ENCODE measurements at places on chromosomes 11 and 22.

- no peak for DNase-seq
Observed at GRCh38 chr11:50030193-50030592, 2.5 kb upstream of the OR4C45 start.

DNA sequence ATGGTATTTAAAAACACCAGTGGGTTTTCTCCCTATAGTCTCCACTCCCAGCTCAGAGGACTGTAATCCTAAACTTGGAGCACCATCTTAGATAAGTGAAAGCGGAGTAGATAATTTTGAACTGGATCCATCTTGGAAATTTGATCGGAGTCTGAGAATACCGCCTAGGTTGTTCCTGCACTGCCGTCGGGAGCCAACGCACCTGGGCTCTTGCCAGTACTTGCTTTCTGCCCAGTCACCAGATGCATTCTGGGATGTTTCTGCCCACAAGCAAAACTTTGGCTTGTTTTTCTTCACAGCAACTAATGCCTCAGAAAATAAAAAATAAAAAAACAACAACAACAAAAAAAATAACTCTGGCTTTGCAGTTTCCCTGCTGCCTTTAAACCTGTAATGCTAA lies 113.0 kb upstream of the MTMR2 start:
- DNase-seq = no peak

DNA sequence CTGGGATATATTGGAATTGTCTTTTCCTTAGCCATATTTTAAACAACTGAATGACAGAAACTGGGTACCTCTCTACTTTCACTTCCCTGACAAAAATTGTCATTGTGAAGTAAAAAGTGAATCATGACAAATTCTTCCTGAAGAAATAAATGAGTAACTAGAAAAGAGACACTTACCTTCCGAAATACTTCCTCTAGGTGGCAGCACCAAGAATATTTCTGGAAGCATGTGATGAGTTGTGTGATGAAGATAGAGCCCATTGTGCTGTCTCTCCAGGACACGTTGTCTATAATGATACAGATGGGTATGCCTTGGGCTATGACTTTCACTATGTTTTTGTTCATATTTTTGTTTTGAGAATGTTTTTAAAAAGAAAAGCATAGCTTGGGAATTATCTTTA lies 21.5 kb downstream of the CASP4 start:
- no peak for DNase-seq

DNA sequence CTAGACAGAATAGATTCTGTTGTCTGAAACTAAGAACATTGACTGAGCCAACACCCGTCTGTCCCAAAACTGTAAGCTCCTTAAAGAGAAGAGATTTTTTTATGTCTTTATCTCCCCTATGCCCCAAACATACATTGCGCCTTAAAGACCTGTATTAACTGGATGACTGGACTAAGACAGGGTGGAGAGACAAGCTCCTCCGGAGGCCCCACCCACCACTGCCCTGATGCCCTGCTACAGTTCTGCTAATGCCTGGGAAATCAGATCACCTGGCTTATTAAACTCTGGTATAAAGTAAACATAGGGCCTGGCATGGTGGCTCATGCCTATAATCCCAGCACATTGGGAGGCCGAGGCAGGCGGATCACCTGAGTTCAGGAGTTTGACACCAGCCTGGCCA lies 203.7 kb downstream of the TENM4 start:
- DNase-seq = no peak

- no peak for DNase-seq
Observed at GRCh38 chr11:62082292-62082657, 41.5 kb upstream of the INCENP start.

DNA sequence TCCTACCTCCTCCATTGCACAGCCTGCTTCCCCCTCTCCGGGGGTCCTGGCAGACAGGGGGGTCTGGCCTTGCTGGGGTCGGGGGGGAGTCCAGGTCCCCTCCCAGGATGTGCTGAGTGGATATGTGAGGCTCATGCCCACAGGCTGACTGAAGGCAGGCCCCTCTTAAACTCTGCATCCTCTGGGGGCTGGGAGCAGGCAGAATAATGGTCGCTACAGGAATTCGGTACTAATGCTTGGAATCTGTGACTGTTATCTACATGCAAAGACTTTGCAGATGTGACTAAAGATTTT lies 1.6 kb upstream of the SUN2 start:
- no peak for DNase-seq

- DNase-seq = no peak
Observed at GRCh38 chr11:101745756-101746155, 161.9 kb upstream of the TRPC6 start.

DNA sequence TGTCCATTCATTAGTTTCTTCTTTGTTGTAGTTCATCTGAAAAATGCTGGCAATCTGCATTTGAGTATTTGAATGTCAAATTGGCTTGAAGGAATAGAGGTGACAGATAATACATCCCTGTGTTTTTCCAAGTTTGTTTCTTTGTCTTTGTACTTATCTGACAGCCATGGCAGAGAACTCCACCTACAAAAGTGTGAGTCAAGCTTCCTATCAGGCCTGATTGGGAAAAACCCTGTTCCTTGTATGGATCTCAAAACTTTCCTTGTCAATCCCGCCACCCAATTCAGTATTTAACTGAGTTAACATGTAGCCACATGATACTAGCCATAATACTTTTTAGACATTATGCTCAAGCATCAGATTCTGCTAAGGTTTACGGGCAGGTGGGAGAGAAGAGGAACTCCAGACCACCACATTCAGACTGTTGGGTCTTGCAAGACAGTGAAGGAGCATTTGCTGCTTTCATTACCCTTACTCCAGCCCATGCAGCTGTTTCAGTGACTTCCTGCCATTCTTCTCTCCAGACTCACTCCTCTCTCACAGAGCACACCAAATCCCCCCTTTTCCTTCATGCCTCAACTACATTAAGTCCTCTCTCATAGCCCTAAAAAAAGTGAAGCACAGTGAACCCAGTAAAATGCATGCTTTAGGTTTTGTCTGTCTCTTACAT lies 65.9 kb downstream of the BLID start:
- no peak for DNase-seq

GRCh38 chr11:31102316-31102715 lies 267.2 kb downstream of the DCDC1 start:
- no peak for DNase-seq

DNA sequence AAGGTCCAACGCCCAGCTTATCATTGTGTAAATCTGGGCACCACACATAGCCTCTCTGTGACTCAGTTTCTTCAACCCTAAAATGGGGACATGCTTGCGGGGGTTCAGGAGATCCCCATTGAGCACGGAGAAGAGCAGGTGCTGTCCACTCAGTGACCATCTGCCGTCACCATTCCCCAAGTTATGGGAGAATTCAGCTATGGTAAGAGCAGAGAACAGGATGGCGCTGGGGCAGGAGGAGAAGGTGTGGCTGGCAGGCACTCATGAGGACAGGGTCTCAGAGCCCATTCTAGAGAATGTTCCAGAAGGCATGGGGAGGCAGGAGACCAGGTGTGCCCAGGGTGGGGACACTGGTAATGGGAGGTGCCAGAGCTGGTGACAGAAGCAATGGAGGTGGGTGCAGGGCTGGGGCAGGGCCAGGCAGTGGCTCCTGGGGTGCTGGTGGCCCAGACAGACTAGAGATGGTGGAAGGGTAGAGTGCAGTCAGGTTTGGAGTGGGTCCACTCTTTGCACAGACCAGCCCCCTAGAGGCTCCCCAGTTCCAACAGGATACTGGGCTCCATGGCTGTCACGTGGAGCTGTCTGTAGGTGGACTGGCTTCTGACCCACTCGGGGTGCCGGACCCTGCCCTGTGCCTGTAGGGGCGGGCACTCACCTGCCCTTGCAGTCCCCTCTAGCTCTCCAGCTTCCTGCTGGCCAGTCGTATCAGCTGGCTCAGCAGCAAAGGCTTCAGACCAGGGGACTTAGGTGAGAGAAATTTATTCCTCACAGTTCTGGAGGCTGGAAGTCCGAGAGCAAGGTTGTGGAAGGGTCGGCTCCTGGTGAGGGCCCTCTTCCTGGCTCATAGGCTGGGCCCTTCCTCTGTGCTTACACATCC lies 84.7 kb downstream of the CDKN1C start:
- no peak for DNase-seq

- no peak for DNase-seq
Observed at GRCh38 chr22:42021571-42021970, 23.0 kb downstream of the WBP2NL start.

- no peak for DNase-seq
Observed at GRCh38 chr11:85619499-85619898, 7.6 kb downstream of the DLG2 start.

DNA sequence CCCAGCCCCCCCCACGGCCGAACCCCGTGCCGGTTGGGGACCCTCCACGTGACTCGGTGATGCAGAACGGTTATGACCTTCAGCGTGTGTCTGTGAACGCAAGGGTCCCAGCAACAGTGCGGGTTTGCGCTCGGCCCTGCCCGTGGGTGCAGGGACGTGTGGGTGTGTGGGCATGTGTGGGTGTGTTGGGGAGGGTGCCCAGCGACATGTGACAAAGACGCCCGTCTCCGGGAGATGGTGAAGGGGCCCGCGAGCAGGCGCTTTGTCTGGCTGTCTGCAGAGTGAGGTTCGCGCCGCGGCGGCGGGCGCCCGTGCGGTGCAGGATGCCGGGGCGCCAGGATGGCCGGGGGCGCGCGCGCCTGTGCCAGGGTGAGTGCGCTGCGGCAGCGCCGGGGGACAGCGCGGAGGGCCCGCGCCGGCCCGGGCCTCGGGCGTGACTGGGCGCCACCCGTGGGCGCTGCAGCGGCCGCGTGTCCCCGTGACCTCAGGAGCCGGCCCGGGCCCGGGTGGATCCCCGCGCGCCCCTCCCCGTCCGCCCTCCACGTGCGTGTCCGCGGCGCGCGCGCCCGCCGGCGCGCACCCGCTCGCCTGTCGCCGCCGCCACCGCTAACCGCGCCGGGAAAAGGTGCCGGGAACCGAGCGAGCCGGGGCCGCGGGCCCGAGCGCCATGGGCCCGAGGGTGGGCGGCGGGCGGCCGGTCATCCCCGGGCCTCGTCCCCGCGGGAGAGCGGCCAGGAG lies at the start of gene LRFN4:
Gene LRFN4 (plus strand): TSS at position 569 of the 738 bp plus-strand sequence. CDS start 681 bp downstream, outside the sequence.
- DNase-seq = no peak

- DNase-seq = no peak
Observed at GRCh38 chr11:7532405-7533145, 18.8 kb downstream of the PPFIBP2 start.

DNA sequence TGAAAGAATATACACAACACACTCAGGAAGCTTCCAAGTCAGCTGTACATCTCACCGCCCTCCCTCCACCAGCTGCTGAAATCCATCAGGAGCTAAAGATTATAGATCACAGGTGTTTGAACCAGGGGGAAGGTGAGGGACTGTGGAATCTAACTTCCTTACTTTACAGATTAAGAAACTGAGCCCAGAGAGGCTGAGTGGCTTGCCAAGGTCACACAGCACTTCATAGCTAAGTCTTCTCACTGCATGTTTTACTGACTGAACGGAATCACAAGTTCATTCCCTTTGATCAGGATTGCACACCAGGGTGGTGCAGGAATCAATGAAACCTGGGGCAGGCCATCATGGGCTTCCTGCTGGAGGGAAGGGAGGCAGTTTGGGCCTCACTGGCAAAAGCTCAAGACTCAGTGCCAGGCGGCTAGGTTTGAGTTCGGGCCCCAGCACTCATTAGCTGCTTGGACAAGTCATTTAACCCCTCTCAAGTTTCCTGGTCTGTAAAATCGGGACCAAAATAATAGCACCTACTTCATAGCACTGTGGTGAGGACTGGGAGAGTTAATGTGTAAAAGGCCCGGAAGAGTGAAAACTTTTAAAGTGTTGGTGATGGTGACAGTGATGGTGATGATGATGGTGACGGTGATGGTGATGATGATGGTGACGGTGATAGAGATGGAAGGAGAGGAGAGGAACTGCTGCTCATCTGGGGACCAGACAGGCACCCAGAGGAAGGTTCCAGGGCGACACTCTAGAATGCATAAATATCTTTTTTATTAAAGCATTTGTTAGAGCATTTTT lies 8.2 kb downstream of the CD5 start:
- no peak for DNase-seq

GRCh38 chr11:75737314-75737713 lies 19.7 kb downstream of the MOGAT2 start:
- DNase-seq = no peak

GRCh38 chr22:27677905-27678458 lies 123.6 kb downstream of the MN1 start:
- DNase-seq = no peak

GRCh38 chr11:104343578-104343977 lies 179.6 kb upstream of the PDGFD start:
- DNase-seq = no peak

DNA sequence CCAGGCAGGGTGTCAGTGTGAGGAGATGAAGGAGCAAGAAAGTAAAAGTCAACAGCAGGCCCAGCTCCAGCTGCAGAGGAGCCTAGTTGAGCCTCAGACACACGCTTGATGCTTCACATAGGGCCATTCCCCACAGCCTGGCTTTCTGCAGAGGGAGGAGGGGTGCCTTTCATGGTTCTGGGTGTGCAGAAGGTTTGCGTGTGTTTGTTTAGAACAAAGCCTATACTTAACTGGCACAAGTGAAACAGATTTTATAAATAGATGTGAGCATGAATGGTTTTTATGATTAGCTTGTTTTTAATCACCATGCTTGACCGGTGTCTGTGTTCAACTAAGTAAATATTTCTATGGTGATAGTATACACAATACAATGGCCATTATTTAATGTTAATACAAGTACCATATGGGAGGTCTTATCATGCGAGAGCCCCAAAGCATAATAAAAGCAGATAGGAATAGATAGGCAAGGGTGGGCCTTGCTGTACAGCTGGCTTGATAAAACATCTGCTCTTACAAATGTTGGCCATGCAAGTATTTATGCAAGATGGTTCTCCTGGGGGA lies 290.2 kb downstream of the ETS1 start:
- DNase-seq = no peak

DNA sequence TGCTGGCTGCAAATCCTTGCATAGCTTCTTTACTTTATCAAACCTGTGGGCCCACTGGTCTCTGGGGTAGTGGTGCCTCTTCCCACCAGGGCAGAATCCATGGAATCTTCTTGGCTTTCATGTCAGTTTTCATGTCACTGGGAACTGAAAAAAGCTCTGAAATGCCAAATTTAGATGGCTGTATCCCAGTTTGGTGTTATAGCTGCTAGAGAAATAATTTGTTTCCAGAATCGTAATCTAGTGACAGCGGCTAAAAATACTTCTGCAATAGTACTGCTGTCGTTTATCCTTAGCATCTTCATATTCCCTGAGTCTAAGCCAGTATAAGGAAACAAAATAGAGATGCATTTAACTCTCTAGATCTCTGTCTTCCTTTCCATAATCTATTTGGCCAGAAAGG lies 983.4 kb upstream of the FAT3 start:
- DNase-seq = no peak

- DNase-seq = peak; percentile 53
Observed at GRCh38 chr11:71446942-71447688, 1.1 kb downstream of the DHCR7 start.

GRCh38 chr22:26489447-26490036 lies 5.9 kb downstream of the SRRD start:
- no peak for DNase-seq

All from omental fat pad (tissue), 4 donors.